Neural crest cell (in vitro differentiated cells): ENCODE measurements at places on chromosomes 7 and 10.

DNA sequence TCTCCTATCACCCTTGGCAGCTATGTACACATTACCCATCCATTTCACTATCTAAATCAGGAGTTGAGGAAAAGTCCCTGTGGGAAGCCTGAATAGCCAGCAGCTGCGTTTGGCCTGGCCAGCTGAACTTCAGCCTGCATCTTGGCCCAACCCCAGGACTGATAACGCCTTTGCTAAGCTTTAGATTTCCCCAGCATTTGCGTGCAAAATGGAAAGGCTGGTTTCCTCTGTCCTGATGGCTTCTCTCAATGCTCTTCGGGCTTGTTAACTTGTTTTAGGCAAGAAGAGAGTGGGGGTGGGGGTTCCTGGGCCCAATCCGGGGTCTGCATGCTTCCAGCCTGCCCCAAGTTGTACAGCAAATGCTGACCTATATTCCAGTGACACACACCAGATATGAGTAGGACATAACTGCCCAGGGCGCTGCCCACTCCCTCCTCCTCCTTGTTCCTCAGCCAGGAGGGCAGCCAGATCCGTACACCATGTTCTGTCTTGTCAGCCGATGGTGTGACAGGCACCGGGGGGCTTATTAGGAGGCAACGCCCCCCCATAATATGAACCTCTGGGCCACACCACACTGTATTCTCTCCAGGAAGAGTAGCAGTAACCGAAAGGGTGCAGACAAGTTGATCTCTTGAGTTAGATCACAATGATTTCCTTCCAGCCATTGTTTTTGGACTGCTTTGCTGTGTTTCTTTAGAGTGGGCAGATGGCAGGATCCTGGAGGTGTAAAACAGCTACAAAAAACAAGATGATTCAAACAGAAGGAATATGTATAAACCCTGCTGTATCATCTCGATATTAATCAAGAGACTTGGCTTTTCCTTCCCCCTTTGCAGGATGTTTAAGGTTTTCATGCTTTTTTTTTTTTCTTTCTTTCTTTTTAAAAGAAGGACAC, 339.0 kb downstream of the RNLS start:
- DNase-seq: no peak

- DNase-seq: no peak
These were observed 559 bp upstream of the FKBP14 start for GRCh38 chr7:30027065-30027456.

GRCh38 chr7:127930341-127931328, 100.6 kb downstream of the LRRC4 start:
- DNase-seq: no peak

DNA sequence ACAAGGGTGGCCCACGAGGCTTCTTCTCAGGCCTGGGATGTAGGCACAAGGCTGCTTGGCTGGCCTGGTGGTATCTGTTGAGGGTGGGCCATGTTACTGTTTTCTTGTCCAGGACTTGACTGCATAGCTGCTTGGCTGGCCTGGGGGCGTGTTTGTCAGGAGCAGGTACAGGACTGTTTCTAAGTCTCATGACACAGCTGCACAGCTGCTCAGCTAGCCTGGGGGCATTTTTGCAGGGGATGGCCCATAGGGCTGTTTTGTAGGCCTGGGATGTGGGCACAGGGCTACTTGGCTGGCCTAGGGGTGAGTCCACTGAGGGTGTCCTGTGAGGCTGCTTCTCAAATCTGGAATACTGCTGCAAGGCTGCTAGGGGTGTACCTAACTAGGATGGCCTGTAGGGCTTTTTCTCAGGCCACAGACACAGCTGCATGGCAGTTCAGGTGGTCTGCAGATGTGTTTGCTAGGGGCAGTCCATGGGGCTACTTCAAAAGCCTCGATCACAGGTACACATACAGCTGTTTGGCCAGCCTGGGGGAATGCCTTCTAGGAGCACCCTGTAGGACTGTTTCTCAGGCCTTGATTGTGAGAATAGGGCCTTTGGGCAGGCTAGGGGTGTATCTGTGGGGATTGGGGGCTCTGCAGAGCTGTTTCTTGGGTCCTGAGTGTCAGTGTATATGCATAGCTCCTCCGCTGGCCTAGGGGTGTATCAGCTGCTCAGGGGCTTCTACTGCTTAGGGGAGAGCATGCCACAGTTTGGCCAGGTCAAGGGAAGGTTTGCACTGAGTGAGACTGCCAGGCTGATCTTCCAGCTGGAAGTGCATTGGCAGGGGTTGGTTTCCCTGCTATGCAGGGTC, 26.6 kb upstream of the PLA2G12B start:
- DNase-seq: no peak

GRCh38 chr10:77510695-77511094, 126.9 kb downstream of the KCNMA1 start:
- DNase-seq: no peak

DNA sequence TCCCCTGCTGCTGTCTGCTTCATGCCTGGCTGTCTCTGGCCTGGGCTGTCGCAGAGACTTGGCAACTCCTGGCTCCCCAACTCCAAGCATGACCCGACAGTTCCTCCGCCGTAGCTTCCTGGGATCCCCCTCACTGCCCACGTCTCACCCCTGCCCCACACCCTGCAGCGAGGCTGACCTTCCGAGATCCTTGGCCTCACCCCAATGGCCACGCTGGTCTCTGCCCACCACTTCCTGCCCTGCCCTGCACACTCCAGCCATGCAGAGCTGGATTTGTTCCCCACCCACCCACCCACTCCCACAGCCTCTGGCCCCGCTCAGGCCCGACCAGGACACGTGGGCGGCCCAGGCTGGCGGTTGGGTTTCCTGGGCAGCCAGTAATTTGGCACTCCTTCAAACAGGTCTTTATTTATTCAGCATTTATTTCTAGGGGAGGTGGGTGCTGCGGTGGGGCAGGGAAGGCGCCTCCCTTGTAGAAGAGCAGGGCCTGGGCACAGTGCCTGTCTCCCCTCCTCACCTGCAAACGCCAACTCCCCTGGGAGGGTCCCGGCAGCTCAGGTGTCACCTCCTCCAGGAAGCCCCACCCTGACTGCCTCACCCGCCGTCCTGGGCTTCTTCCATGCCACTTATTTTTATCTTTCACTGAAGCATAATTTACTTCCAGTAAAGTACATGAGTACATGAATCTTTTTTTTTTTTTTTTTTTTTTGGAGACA, 25.5 kb downstream of the GTF2IRD1 start:
- DNase-seq: no peak

DNA sequence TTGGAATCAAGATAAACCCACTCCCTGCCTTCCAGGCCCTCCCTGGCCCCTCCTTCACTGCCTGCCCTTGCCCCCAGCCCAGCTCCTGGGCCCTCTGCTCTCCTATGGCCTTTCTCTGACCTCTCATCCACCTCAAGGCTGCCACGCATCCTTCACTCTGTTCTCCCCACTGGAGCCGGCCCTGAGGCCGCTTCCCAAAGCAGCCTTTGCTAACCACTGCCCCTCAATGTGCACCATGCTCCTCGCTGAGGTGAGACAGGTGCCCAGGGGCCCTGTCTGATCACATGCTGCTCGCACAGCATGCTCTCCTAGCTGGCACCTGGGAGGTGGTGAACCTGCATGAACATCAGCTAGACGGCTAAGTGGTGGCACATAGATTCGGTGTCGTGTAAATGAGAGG, 138.5 kb upstream of the RET start:
- DNase-seq: no peak

GRCh38 chr7:5083311-5083711, 37.7 kb downstream of the RBAK start:
- no peak for DNase-seq

DNA sequence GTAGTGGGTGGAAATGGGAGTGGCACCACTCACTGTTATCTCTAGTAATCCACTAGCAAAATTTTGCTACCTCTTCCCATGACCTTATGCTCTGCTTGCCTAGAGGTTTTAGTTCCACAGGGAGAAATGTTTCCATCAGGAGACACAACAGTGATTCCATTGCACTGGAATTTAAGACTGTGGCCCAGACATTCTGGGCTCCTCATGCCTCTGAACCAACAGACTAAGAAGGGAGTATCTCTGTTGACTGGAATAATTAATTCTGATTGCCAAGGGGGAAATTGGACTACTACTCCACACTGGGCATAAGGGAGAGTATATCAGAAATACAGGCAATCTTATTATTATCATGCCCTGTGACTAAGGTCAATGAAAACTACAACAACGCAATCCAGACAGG, 16.2 kb upstream of the BRAF start:
- no peak for DNase-seq

GRCh38 chr10:3950676-3951275, 165.8 kb upstream of the KLF6 start:
- no peak for DNase-seq

GRCh38 chr7:133812877-133813276, 314.3 kb upstream of the LRGUK start:
- no peak for DNase-seq

GRCh38 chr10:133186416-133187090, 26.5 kb downstream of the KNDC1 start:
- no peak for DNase-seq

DNA sequence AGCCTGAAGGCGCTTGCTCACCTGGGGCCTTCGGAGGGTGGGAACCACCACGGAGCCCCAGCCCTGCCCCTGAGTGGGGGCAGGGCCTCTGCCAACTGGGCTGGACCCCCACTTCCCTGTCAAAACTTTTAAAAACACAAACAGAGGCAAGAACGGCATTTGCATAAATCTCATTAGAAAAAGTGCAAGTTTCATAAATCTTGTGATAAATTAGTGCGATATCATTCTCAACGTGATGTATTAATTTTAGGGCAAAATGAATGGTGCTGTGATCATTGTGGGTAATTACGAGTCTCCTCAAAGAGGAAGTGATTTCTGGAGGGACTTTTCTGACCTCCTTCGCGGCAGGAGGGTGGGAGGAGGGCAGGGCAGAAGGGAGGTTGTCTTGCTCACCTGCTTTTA, 98.3 kb downstream of the CDH23 start:
- no peak for DNase-seq

DNA sequence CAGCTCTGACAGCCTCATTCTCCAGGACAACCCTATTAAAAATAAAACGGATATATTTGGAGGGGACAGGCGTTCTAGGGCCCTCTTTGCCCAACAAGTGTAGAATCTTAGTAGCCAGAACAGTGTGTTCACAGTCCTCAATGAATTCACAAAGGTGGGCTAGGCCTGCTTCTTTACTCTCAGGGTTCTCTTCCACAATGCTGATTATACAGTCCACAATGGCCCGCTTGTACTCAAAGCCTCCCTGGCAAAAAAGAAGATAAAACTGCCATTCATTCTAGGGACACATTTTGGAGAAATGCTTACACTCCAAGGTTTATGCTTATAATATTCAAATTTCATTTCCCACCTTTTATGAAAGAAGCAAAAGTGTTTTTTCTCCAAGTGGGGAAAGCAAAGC, 62.6 kb downstream of the MEST start:
- DNase-seq: no peak

GRCh38 chr10:1292611-1293031, 236.4 kb downstream of the WDR37 start:
- no peak for DNase-seq

DNA sequence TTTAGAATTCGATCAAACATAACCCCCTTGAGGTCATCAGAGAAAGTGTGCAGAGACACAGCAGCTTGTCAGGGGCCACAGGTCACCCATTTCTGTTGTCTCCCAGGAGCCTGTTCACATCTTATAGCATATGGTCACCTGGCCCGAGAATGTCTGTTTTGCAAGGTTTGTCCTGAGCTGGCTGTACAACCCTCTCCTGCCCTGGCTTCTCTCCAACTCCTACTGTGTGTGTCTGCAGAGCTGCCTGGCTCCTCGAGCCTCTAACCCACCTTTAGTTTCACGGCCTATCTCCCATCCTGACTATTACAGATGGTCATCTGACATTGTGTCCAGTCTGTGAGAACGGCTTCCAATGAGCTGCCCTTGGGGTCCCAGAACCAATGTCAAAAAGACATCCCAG, 683.4 kb downstream of the SDK1 start:
- DNase-seq: no peak

DNA sequence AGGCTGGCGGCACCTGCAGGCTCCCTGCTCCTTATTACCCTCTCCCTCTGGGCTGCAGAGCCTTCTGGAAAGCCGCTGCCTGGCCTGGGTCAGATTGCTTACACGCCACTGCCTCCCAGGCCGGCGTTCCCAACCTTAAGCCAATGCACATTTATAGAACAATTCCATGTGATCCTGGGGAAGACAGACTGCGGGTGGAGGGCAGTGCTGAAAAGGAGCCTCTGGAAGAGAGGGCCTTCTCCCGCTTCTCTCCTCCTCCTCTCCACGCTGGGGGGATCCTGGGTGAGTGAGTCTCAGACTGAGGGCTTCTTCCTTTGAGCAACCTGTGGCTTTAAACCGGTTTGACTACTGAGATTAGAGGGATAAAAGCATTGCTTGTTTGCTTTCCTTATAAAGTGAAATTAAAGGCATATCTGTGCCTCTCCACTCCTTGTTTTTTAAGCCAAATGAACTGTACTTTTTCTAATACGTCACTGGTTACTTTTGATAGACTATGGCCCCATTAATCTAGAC, 5.5 kb downstream of the TACC2 start:
- no peak for DNase-seq

- DNase-seq: no peak
These were observed 102.2 kb downstream of the MYOF start for GRCh38 chr10:93379731-93380575.

- DNase-seq: no peak
These were observed 40.3 kb upstream of the SH2D4B start for GRCh38 chr10:80497187-80498077.

DNA sequence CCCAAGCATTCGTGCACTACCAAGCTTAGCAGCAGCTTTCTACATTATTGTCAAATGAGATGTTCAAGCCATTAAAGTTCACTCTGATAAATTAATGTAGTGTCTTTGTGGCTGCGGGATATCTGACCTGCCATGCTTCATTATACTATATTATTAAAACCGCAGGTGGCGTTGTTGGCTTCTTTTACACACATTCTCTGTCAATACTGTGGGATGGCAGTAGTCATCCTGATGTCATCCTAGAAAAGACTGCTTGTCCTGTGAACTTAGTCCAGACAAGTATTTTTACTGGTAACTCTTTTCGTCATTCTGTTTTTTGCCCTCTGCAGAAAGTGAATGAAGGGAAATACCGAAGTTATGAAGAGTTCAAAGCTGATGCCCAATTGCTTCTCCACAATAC, 103.9 kb downstream of the ZMYND11 start:
- no peak for DNase-seq

GRCh38 chr10:77983384-77984341, 45.7 kb downstream of the POLR3A start:
- no peak for DNase-seq

DNA sequence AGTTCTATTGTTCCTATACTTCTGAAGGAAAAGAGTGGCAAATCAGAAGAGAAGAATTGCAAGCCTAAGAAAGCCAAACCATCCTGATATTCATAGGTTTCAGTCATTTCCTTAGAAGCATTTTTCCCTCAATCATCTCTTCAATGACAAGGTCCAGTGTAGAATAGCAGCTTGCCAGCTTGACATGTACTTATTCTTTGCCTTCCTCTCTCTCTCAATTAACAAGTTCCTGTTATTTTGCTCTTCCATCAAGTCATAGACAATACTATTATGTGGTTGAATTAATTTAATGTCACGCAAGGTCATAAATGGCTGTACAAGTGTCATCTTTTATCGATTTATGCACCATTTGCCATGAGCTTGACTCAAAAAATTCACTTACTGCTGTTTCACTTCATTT, 216.3 kb upstream of the MBL2 start:
- no peak for DNase-seq
